GM12865 (cell line): ENCODE measurements at places on chromosomes 12 and 14.

GRCh38 chr14:21098076-21098891 is at the start of gene ZNF219:
Gene ZNF219 (minus strand): TSS chr14:21098655. CDS start chr14:21093591, 5,064 bp downstream.
- DNase-seq = no peak

DNA sequence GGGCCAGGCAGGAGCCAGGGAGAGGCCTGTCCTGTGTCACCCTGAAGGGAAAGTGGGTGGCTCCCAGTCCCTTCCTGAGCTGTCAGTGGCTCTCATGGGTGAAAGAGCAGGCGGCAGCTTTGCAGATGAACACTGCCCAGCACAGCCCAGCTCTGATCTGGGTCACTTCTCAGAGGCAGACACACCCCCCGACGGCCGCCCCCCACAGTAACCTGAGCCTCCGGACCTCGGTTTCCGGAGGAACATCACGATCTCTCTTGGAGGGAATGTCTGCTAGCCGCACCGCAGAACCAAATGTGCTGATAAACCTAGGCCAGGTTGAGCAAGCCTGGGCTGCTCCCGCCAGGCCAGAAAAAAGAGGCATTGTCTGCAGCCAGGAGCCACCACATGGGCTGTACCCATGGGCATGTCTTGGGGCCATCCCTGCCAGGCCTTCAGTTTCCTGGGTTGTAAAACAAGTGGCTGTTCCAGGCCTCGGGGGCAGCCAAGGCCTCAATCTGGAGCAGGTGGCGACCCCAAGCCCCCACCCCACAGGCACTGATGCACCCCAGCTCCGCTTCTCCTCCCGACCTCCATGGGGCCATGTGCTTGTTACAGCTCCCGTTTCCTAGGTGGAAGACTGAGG is 57.6 kb downstream of the NCOR2 start:
- no peak for DNase-seq

DNA sequence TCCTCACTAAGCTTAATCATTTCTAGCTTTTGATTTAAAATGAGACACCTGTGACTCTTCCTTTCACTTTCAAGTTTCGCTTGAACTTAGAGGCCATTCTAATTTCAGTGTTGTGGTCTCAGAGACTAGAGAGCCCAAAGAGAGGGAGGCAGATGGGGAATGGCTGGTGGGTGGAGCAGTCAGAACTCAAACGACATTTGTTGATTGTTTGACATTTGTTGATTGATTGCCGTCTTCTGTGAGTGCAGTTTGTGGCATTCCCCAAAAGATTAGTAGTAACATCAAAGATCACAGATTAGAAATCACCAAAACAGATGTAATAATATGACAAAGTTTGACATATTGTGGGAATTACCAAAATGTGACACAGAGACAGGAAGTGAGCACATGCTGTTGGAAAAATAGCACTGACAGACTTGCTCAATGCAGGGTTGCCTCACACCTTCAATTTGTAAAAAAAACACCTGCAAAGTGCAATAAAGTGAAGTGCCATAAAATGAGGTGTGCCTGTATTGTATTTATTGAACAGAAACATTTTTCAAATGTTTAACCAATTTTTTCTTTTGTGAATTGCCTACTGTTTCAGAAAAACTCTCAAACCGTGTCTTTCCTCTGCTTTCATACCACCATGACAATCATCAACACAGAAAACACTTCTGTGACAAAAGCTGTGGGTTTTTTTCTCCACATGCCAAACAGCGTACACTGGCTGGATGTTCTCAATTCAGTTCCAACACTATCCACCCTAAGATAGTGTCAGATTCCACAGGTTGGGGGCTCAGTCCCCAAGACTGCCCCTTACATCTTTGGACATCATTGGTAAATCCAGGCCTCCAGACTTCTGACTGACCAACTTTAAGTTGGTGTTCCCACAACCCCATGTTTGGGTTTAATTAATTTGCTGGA is 376.3 kb upstream of the RGS6 start:
- peak; percentile 95 for DNase-seq

DNA sequence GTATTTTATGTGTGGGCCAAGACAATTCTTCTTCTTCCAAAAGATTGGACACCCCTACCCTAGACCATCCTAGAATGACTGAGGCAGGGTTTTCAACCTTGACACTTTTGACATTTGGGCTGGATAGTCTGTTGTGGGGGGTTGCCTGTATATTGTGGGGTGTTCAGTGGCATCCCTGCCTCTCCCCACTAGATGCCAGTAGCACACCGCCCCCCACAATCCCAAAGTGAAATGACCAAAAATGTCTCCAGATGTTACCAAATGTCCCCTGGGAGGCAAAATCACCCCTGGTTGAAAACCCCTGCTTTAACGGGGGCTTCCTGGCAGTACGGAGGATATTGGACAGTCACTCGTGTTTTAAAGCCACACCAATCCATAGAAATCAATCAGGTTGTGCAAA is 219.6 kb downstream of the PHETA1 start:
- no peak for DNase-seq

GRCh38 chr14:105091517-105092170 is 26.4 kb upstream of the GPR132 start:
- no peak for DNase-seq
